CD4-positive, alpha-beta T cell treated with Interleukin-1 beta for 1 hour (primary cell): ENCODE measurements at places on chromosomes 5 and 9.

DNA sequence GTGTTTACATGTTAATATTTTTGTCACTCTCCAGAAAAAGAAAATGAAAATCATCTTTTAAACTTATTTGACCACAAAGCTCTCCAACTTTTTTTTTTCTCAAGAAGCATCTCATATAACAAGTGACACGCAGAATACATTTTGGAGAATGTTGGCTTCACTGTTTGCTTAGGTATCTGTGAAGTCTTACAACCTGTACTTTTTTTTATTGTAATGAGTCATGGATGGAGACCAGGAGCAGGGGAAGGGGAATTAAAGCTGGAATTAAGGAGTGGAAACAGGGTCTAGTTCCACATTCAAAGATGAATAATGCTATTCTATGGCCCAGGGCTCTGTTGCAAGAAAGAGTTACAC is 211.9 kb downstream of the MAN2A1 start:
- DNase-seq: no peak

- DNase-seq: no peak
Observed at GRCh38 chr5:116632890-116633289, 58.3 kb upstream of the SEMA6A start.

- no peak for DNase-seq
Observed at GRCh38 chr5:10576790-10577189, 12.9 kb downstream of the ANKRD33B start.

DNA sequence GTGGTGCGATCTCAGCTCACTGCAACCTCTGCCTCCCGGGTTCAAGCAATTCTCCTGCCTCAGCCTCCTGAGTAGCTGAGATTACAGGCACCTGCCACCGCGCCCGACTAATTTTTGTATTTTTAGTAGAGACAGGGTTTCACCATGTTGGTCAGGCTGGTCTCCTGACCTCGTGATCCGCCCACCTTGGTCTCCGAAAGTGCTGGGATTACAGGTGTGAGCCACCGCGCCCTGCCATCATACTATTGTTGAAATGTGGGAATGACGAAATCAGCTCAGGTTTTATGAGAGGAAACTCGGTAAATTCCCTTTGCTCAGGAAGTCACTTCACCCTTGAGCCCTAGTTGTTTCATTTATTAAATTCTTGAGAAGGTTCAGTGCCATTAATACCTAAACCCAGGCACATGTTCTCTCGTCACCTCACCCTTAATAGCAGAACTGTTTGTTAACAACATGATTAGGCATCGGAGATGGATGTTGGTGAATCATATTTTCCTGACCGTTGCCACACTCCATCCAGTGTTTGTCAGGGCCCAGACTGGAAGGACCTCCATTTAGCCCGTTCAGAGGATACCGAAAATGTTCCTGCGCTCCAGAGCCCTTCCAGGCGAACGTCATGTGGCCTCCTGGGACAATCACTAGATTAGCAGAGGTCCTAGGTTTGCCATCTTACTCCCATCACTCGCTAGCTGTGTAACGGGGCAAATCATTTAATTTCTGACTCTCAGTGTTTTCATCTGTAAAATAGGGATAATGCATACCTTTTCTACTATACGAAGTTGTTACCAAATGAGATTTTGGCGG is 20.0 kb upstream of the CREBRF start:
- no peak for DNase-seq

DNA sequence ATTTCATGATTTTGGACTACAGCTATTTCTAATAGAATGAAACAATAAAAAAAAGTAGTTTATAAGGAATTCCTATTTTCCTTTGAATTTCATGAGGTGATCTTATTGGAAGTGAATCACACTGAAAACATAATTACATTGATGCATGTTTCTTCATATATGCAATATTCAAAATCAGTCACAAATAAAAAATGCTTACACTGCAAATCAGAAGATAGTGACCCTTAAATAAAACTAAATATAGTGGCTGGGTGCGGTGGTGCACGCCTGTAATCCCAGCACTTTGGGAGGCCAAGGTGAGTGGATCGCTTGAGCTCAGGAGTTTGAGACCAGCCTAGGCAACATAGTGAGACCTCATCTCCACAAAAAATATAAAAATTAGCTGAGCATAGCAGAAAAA is 79.5 kb downstream of the CDC14B start:
- DNase-seq: no peak

GRCh38 chr9:36731068-36731956 is 158.6 kb downstream of the MELK start:
- peak; percentile 1 for DNase-seq

DNA sequence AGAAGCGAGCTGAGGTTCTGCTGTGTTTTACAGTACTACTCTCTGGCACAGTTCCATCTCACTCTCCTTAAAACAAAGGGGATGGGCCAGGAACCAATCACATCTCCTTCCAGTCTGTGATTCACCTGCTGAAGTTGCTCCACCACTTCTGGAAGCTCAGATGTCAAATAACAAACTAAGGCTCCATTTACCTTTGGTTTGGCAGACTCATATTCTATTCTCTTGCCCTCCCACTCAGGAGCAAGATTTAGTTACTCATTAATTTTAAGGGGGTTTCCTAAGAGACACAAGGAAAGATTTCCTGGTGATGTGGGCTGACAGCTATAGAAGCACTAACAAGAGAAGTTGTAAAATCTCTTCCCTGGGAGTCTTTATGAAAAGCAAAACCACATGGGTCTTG is 37.8 kb upstream of the KIF2A start:
- DNase-seq: no peak

- DNase-seq: no peak
Observed at GRCh38 chr5:138033386-138033808, 518 bp upstream of the FAM13B start.

DNA sequence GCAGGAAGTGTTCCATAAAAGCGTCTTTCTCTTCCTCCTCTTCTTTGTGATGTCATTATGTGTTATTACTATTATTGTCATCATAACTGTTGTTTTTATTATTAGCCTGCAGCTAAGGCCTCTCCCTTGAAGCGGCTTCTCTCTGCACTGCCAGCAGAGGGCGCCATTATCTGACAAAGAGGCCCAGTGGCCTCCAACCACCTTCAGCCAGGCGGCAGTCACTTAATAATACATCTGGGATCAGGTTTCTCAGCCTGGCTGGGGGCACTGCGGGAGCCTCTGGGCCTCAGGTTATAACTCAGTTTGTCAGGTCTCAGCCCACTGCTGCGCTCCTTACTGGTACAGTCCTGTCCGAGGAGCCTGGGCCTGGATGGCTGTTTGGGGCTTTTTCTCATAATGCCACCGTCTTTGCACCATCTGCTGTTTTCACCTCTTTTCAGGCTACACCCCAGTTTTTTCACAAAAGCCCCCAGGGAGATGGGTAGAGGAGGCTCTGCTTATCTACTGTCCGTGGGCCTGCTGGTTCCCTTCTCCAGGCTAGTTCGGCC is 281.9 kb downstream of the NSG2 start:
- peak; percentile 21 for DNase-seq

- DNase-seq: no peak
Observed at GRCh38 chr9:120343416-120343815, 236.6 kb downstream of the CDK5RAP2 start.

- no peak for DNase-seq
Observed at GRCh38 chr9:33524306-33524947, 376 bp downstream of the ANKRD18B start.

GRCh38 chr9:127783111-127784008 is 2.5 kb upstream of the CDK9 start:
- DNase-seq: peak; percentile 88

DNA sequence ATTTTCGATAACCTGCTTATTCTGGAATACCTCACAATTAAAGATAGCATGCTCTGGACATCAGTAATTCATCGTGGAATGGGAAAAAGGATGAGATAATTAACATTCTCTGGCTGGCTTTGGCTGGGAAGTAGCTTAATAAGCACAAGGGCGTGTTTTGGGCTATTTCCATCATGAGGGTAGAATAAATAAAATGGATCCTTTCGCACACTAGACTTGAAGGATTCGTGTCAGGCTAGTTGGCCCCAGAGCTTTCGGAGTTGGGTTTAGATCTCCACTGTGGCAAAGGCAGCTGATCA is 151.2 kb upstream of the ADRA1B start:
- DNase-seq: no peak

DNA sequence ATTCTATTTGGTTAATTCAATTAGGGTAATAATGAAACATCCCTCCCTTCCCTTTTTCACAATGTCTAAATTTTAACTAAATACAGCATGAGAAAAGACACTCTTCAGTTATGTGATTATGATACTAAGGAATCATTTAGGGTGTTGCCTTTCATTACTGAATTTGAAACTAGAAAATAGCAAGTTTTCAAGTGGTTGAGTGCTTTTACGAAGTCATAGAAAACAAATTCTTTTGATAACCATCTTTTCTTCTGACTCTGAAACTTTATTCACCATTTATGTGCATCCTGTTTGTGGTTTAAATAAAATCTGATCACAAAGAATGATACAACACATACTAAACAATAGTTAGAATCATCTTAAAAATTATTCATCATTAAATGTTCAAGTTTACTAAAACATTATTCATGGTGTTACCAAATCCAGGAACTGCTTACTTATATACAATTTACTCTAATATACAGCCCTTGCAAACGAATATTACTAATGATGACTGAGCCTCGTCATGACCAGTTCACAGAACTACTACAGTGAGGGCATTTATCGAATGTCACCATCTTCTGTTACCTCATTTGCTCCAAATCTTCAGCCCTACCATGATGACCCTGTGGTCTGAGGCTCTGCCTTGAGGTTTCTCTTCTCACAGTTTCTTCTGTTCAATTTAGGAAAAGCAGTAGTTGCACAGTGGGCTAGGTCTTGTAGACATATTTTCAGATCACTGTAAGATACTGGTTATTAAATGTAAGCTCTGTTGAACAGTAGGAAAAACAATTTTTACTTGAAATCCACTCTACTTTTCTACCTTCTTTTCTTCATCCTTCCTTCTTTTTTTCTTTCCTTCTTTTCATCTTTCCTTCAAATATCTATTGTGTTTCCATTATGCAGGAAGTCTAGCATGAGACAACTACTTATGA is 18.3 kb upstream of the IL9 start:
- DNase-seq: no peak

DNA sequence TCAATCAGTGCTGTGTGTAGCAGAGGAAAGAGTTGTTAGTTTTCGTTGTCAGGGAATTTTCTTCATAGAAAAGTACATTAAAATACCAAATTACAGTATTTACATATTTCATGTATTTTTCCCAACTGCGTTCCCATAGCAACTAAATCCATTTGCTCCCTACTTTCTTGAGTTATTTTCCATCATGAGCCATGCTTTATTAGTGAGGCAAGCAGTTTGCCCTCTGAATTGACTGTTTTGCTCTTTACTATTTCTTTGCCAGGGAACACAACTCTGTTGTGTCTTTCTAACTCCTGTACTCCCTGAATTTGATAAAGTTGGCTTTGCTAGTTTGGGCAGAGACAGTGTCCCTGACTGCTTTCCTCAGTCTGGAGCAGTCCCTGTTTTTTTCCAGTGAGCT is 276.2 kb upstream of the SLC30A5 start:
- DNase-seq: no peak

DNA sequence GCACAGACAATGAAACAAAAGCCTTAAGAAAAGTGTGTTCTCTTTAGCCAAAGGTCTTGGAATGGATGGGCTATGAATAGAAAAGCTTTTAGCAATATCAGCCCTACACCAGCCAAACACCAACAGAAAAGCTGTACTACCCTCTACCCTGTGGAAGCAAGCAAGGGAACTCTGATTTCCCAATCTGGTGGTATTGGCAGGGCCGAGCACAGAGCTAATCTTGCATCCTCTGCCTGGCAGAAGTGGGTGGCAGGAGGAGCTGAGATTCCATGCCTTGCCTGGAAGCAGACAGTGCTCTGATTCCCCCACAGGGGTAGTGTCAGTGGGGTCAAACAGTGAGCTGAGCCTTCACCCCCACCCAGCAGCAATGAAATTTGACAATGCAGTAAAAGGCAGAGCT is 29.6 kb upstream of the ZNF782 start:
- no peak for DNase-seq

- DNase-seq: no peak
Observed at GRCh38 chr5:95857185-95857945, 34.8 kb upstream of the GLRX start.

GRCh38 chr5:131773805-131774204 is 23.0 kb downstream of the FNIP1 start:
- DNase-seq: no peak

DNA sequence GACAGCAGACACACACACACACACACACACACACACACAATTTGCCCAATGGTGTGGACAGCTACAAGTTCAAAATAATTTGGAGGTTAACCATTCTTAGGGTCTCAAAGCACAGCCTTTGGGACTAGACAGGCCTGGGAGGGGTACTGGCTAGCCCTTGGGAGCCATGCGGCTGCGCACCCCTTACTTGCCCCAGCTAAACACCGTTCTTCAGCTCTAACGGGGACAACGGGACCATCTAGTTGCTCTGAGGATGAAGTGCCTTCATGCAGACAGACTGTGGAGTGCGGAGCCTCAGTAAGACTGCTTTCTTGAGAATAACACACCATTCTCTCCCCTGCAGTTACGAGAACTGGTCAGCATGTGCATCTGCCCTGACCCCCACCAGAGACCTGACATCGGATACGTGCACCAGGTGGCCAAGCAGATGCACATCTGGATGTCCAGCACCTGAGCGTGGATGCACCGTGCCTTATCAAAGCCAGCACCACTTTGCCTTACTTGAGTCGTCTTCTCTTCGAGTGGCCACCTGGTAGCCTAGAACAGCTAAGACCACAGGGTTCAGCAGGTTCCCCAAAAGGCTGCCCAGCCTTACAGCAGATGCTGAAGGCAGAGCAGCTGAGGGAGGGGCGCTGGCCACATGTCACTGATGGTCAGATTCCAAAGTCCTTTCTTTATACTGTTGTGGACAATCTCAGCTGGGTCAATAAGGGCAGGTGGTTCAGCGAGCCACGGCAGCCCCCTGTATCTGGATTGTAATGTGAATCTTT is 64.6 kb downstream of the PSMB7 start:
- DNase-seq: no peak

DNA sequence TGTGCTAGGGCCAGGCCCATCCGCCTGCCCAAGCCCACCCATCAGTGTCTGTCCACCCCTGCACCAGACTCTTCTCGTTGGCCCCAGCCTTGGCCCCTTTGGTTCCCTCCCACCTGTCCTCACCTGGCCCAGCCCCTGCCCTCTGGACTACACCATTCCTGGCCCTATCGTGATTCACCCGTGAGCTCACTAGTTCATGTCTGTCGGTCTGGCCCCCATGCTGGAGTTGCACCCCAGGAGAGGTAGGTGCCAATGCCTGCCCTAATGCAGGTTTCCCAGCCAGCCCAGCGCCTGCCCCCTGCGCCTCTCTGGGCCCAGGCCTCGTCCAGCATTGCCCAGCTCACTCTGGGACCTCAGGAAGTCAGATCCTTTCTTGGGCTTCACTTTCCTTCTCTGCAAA is 115.4 kb upstream of the LMX1B start:
- DNase-seq: no peak

GRCh38 chr5:100780376-100780870 is 122.7 kb downstream of the ST8SIA4 start:
- DNase-seq: peak; percentile 32

DNA sequence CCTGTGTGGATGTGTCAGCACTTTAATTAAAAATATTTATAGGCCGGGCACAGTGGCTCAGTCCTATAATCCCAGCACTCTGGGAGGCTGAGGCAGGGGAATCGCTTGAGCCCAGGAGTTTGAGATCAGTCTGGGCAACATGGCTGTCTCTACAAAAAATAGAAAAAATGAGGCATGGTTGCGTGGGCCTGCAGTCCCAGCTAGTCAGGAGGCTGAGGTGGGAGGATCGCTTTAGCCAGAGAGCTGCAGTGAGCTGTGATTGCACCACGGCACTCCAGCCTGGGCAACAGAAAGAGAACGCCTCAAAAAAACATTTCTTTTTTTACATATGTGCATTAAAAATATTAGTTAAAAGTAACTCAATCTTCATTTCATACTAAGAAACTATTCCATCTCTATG is 6.2 kb downstream of the TBC1D9B start:
- no peak for DNase-seq

GRCh38 chr5:1732945-1733344 is 66.7 kb downstream of the MRPL36 start:
- DNase-seq: no peak
